GM23338 (cell line): ENCODE measurements at places on chromosomes 11 and 22. TPM values are rescaled to one million over a fixed set of nuclear protein-coding genes. Genes with fewer than 3 reads are reported as not detected.
A peak's percentile ranks its signal among the peaks of the same experiment; 100 is the strongest.

- no peak for DNase-seq
Observed at GRCh38 chr11:75631086-75631730, 37.6 kb downstream of the MAP6 start.

DNA sequence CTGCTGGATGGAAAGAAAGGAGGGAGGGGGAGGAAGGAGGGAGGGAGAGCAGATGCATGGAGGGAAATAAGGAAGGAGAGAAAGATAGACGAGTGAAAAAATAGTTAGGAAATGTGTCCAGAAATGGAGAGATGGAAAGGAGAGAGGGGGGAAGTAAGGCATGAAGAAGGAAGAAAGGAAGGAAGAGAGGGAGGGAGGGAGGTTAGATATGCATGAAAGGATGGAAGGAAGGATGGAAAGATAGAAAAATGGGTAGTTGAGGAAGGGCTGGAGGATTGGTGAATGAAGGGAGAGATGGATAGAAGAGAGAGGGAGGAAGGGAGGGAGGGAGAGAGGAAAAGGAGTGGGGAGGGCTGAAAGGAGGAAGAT, 19.6 kb downstream of the LINC01488 start:
- DNase-seq, result no peak

Gene OR2AG1
- total RNA-seq, result 0.04 TPM in 1 of 2 replicates, not detected in the other

GRCh38 chr22:22952531-22953280, 65.1 kb downstream of the IGLL5 start:
- DNase-seq, result no peak

Gene RTCB
- 99.0 and 106 TPM in 2 replicates for total RNA-seq

Gene PLCB3
- 89.8 and 103 TPM in 2 replicates for total RNA-seq

DNA sequence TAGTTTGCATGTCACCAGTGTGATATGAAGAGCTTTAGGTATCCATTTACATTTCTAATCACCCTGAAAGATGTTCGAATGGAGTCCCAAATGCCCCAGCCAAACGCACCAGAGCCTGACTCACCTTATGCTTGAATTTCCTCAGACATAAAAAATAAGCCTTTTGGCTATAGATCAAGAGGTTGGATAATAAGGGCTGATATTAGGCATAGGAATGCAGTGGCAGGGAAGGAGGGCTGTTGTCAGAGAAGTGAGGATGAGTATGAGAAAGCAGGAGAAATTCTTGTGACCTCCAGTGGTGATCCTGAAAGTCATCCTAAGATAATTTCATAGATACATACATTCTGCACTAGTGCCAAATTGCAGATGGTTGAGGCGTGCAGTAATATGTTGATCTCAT, 264.6 kb downstream of the NELL1 start:
- no peak for DNase-seq

Gene APOBEC3A
- total RNA-seq, result not detected in 2 replicates

- DNase-seq, result no peak
Observed at GRCh38 chr11:113405724-113406478, 18.3 kb downstream of the ANKK1 start.

DNA sequence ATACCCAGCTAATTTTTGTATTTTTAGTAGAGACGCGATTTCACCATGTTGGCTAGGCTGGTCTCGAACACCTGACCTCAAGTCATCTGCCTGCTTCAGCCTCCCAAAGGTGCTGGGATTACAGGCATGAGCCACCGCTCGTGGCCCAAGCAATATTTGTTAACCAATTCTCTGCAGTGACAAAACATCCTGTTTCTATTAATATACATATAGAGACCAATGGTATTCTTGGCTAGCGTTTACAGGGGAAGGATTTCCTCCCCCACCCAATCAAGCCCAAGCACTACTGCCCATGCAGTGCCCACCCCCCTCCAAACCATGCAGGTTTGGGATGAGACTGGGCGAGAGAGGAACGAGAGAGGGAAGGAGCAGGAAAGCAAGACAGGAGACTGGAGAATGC, 53.1 kb downstream of the APOL3 start:
- DNase-seq, result no peak

Gene SLC1A2
- total RNA-seq, result 1.7 and 2.8 TPM in 2 replicates

DNA sequence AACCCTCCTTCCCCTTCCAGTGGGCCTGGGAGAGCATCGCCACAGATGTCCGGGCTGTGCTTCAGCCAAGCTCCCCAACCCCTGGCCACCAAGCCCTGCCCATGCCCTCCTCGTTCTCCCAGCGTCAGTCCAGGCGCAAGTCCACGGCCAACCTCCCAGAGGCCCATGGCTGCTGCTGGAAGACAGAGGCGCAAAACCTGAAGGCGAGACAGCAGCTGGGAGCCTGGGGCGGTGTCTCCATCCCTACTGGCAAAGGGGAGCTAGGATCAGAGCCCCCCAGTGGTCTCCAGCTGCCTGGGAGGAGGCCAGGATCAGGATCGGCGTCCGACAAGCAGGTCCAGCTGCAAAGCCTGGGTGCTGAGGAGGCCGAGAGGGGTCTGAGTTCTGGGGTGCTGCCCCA, 1.9 kb downstream of the TSGA10IP start:
- DNase-seq, result peak; percentile 44

DNA sequence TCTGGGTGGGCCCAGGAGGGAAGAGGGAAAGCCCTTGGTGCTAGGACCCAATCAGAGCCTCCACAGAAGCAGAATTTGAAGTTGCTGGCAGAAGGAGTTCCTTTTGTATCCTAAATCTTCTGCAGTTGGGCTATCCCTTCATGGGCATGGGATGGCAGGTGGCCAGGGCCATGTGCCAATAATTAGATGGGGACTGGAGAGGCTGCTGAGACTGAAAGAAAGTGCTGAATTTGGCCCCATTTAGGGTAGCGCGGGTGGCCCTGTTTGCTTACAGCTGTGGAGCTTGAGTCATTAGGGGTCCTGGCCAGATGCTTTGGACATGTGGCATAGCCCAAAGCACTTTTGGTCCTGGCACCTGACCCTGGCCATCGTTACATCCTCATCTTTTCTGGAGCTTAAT, 27.1 kb downstream of the PARVA start:
- DNase-seq, result no peak

DNA sequence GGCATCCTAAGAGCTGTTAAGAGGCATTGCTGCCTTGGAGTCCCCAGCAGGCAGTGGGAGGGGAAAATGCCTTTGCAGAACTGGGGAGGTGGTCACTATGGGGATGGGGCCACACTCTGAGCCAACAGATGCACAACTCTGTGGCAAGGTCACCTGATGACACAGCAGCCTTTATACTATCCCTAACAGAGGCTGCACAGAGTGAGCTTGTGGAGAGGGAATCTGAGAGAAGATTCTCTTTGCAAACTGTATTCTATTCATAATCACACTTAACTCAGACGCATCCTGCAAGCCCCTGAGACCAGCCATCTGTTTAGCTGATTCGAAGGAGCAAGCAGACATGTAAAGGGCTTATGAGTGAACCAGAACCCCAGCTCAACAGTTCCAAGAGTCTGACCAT, 49.0 kb upstream of the TTC12 start:
- no peak for DNase-seq

DNA sequence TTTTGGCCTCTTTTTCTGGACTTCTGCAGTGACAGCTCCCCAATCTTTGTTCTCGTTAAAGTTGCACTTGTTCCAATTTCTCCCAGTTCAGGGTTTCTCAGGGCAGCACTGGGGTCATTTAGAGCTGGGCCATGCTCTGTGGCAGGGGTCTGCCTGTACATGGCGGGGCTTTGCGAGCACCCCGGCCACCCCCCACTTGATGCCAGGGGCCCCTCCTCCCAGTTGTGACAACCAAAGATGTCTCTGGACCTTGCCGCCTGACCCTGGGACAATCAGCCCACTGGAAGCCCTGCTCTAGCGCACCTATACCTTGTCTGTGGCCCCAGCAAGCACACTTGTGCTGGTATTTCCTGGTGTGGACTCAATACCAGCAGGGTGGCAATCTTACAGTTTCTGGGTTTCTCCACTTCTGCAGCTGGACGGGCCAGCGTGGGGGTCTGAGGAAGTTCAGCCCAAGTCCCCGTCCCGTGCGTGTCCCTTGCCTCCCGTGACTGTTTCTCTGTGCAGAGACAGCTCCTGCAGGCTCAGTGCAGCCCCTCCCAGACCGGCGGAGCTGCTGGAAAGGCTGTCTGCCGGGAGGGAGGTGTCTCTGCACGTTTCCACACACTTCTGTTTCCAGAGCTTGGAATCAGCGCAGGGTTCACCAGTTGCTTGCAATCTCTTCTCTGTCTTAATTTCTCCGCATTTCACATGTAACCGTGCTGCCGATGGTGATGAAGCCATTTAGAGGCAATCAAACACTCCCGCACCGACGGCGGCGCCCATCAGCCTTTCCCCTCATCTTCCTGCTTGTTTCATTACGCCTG, 1328.9 kb downstream of the BRD1 start:
- no peak for DNase-seq

Gene MFRP
- 0.03 TPM in 1 of 2 replicates, not detected in the other for total RNA-seq

DNA sequence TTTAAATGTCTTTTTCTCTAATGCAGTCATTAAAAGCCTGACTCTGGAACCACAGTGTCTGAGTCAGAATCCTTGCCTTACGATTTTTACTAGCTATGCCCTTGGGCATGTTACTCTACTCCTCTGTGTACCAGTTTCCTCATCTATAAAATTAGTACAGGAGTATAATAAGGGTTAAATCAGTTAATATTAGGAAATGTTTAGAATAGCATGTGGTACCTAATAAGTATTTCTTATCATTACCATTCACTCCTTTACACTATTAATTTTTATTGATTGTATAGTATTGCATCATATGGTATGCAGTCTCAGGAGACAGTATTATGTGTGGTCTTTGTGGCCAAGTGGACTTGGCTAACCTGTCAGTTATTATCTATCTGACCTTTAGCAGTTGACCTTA, 68.2 kb downstream of the METTL15 start:
- no peak for DNase-seq

Gene SULT4A1
- 5.2 and 7.8 TPM in 2 replicates for total RNA-seq

- no peak for DNase-seq
Observed at GRCh38 chr11:6962673-6963072, 36.4 kb downstream of the ZNF215 start.

DNA sequence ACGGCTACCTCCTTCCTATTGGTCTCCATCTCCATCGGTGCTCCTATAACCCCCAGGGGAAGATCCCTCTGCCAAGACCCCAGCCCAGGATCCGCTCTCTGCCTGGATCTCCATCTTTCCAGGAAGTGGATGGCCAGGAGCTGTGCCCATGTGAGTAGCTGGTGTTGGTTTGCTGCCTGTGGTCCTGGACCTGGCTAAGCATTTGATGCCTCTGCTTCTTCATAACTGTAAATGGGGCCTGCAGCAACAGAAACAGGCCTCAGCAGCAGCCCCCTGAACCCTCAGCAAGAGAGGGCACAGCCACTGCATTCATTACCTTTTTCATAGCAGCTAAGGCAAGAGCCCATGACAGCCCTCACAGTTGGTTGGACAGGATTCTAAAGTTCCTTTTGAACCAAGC, 26.6 kb upstream of the CSNK2A3 start:
- no peak for DNase-seq

GRCh38 chr11:97965849-97966646, 1054.7 kb upstream of the CNTN5 start:
- DNase-seq, result no peak

DNA sequence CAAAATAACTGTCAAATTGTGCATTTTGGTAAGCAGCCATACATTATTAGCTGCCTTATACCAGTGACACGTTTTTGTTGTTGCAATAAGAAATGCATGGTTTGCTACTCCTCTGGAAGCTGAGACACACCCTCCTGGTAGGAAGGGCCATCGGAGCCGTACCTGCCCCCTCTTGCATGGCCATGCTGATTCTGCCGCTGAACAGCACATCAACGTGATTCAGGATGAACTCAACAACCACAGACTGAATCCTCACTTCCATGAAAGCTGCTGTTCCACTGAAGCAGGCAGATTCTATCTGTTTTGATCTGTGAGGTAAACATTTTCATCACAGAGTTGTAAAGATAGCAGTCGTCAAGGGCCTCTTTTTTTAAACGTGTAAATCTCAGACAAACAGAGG, 38.6 kb upstream of the TP53AIP1 start:
- DNase-seq, result no peak

Gene FAM111B
- total RNA-seq, result 27.9 and 30.6 TPM in 2 replicates

Gene CCDC86
- total RNA-seq, result 81.8 and 98.5 TPM in 2 replicates

Gene VPS37C
- total RNA-seq, result 14.4 and 19.4 TPM in 2 replicates

GRCh38 chr22:30891443-30891755, 77.2 kb downstream of the MORC2 start:
- no peak for DNase-seq

Gene NUDT8
- 5.0 and 6.6 TPM in 2 replicates for total RNA-seq

Gene UCP3
- total RNA-seq, result 0.21 TPM in 1 of 2 replicates, not detected in the other

DNA sequence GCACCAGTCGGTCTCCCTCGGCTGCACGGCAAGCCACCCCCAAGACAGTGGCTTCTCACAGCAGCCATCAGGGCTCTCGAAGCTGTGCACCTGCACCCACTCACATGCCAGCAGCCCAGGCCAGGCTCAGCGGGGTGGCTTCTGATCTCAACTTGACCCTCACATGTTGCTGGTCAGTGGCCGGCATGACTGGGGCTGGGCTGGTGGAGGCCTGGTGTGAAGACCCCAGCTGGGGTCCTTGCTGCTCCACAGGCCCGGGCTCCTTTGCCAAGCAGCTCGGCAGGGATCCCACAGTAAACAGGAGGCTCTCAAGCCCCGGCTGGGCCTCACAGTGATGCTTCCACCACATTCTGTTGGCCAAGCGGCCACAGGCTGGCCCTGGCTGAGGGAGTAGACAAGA, 128.2 kb downstream of the BRD1 start:
- DNase-seq, result no peak

GRCh38 chr11:44694443-44694842, 32.3 kb upstream of the TSPAN18 start:
- DNase-seq, result no peak

GRCh38 chr11:113553235-113553634, 78.0 kb upstream of the DRD2 start:
- peak; percentile 69 for DNase-seq

GRCh38 chr11:74397501-74398243, 561 bp downstream of the PGM2L1 start:
- DNase-seq, result peak; percentile 76

DNA sequence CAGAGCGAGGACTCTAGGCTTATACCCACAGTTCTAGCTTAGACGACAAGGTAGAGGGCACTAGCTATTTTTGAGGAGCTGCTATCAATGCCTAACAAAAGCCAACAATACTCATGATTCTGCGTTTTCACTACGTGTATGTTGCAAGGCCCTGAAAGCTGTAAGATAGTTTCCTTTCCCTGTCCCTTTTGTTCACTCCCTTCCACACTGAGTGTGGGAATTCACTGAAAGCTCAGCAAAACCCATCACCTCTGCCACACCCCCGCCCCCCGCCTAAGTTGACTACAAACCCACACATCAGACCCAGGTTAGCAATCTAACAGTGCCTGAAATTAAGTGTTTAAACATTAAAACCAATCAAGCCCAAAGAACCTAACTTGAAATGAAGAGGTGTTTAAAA, 6.2 kb upstream of the LDLRAD3 start:
- no peak for DNase-seq

- no peak for DNase-seq
Observed at GRCh38 chr11:1968454-1969002, 21.4 kb downstream of the MRPL23 start.

- DNase-seq, result no peak
Observed at GRCh38 chr11:12303421-12304149, 73.8 kb upstream of the PARVA start.
